ENCODE measurements at places on chromosomes 3 and 15.

- DNase-seq = no peak
Measured at GRCh38 chr3:69542805-69543429, 157.0 kb upstream of the FRMD4B start.

- no peak for DNase-seq
Measured at GRCh38 chr15:99955181-99955525, 221.9 kb upstream of the LYSMD4 start.

DNA sequence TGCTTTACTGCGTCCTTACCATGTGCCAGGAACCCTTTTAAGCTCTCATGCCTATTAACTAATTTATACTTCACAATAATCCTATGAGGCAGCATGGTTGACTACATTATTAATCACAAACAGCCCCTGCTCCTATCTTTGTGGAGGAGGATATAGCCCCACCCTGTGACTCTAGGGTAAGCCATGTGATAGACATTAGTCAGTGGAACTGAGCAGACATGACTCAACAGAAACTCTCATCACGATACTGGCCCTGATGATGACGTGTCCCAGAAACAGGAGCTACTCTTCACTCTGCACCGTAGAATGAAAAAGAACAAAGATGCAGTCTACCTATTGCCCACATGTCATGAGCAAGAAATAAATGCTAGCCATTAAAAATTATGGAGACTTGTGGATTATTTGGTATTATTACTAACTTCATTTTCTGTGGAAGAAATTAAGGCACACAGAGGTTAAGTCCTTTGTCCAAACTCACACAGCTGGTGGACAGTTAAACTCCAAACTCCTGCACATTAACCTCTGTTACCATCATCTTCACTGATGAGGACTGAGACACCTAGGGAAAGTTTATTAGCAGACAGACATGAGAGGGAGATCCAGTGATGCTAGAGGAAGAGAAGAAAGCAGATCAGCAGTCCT is 51.2 kb downstream of the CFAP20DC start:
- DNase-seq = no peak

DNA sequence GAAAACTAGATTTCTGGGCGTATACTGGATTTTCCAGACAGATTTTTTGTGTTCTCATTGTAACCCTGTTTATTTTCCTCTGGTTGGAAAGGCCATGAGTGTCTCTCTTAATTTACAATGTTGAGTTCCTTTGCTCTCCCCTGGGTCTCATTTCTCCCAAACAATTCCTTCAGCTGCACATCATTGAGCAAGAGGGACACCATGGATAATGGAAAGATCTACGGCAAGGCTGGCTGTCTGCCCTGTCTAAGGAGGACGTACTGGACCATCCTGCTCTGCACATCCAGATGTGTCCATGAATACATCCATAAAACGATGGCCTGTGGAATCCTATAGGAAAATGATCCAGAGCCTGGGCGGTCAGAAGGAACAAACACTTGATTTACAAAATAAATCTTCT is 258.1 kb upstream of the MCTP2 start:
- no peak for DNase-seq

GRCh38 chr3:157113832-157114505 is 46.0 kb downstream of the CCNL1 start:
- DNase-seq = no peak

DNA sequence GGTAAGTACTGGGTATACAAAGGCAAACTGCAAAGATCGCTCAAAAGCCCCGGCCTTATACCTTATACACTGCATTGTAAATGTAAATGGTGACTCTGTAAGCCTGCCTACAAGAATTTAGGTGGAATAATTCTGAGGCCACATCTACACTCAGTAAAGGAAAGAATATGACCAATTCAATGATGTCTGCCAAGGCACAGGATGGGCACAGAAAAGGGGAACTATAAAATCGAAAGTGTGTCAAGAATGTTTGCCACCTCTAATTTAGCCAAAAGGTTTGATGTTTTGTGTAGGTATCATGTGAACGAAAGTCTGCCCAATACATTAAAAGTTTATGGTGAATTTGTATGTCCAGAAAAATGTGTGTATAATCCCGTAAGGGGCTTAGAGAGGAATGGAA is 96.1 kb downstream of the FOXP1 start:
- DNase-seq = no peak
